ENCODE measurements at places on chromosomes 12 and 14. TPM values are rescaled to one million over a fixed set of nuclear protein-coding genes. Genes with fewer than 3 reads are reported as not detected.

- no peaks in the 10 kb centered on the region for H3K36me3 ChIP-seq
- no peaks in the 10 kb centered on the region for H3K27me3 ChIP-seq
- H3K4me3 ChIP-seq: no peak overlapping the region
- DNase-seq: no peak
Observed at GRCh38 chr12:16385782-16386646, 38.6 kb downstream of the MGST1 start.

The USP44 gene
- total RNA-seq: 3.7 TPM

GRCh38 chr12:69341328-69341727 lies 6.9 kb upstream of the LYZ start:
- H3K27me3 ChIP-seq: peaks cover 4% of the 10 kb centered on the region
- no peaks in the 10 kb centered on the region for H3K36me3 ChIP-seq
- H3K27ac ChIP-seq: no peak overlapping the region
- no peak for DNase-seq

DNA sequence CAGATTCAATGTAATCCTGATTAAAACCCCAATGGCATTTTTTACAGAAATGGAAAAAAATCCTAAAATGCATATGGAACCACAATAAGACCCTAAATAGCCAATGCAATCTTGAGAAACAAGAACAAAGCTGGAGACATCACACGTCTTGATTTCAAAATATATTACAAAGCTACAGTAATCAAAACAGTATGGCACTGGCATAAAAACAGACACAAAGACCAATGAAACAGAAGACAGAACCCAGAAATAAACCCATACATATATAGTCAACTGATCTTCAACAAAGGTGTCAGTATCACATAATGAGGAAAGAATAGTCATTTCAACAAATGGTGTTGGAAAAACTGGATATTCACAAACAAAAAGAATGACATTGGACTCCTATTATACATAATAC lies 9.4 kb upstream of the ABCC9 start:
- H3K4me3 ChIP-seq: no peak overlapping the region
- DNase-seq: no peak
- no peak overlapping the region for H3K27ac ChIP-seq
- H3K4me1 ChIP-seq: no peaks in the 10 kb centered on the region

DNA sequence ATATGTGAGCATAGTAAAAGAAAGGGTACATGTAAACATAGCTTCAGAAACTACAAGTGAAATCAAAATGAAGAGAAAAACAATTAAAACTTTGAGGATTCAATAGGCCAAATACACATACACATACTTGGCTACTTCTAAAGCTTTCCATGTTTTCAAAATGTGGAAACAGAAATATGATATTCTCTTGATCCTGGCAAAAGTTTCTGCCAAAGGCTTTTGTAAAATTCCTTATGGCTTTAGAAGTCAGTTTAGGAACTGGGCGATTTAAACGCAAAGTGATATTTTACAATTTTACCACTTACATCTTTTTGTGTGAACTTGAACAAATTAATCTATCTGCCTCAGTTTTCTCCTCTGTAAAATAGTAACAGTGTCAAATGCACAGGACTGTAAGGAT lies 756.4 kb downstream of the C12orf50 start:
- no peaks in the 10 kb centered on the region for H3K27me3 ChIP-seq
- no peaks in the 10 kb centered on the region for H3K36me3 ChIP-seq
- no peak for DNase-seq
- H3K4me1 ChIP-seq: no peaks in the 10 kb centered on the region
- no peak overlapping the region for H3K27ac ChIP-seq

- no peaks in the 10 kb centered on the region for H3K4me1 ChIP-seq
- no peak overlapping the region for H3K4me3 ChIP-seq
- no peaks in the 10 kb centered on the region for H3K36me3 ChIP-seq
- DNase-seq: no peak
- peaks cover 9% of the 10 kb centered on the region for H3K27me3 ChIP-seq
Observed at GRCh38 chr12:15505616-15506015, 183.3 kb downstream of the PTPRO start.

The FOXN4 gene
- not detected for total RNA-seq

- DNase-seq: peak; percentile 53
- peak overlapping the region; percentile 65 for H3K27ac ChIP-seq
- no peak overlapping the region for H3K4me3 ChIP-seq
- H3K36me3 ChIP-seq: peaks cover 1% of the 10 kb centered on the region
Observed at GRCh38 chr12:127162902-127163301, 1104.1 kb upstream of the TMEM132C start.

DNA sequence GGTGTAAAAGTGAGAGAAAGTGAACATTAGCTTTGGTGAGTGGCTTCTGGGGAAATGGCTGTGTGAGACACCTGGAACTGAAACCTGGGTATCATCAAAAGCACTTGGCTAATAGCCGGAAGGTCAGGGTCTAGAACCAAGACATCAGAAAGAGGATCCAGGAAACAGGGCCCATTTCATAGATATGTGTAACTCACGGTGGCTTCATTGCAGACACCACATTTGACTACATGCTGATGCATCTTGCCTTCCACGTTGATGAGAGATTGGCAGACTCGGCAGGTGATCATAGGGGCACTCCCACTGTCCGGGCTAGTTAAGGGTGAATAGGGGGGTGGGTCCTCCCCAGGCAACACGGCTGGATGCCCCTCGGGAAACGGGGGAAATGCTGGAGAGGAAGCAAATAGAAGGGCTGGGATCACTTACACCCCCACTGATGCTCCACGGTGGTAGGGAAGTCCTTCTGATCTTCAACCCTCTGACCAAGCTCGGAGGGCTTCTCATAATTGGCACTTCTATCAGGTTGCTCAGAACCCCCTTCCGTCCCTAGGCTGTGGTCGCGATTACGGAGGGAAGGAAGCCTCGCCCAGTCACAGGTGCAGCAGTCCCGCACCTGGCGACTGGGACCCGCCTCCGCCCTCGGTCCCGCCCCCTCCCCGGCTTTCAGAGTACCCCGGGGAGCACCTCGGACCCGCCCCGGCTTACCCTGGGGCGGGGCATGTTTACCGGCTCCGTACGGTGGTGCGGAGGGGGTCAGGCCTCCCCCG lies 593 bp downstream of the PIP4P1 start:
- peaks cover 28% of the 10 kb centered on the region for H3K36me3 ChIP-seq
- peak overlapping the region; percentile 93 for H3K27ac ChIP-seq
- H3K4me1 ChIP-seq: peaks cover 33% of the 10 kb centered on the region
- H3K4me3 ChIP-seq: peak overlapping the region; percentile 87

DNA sequence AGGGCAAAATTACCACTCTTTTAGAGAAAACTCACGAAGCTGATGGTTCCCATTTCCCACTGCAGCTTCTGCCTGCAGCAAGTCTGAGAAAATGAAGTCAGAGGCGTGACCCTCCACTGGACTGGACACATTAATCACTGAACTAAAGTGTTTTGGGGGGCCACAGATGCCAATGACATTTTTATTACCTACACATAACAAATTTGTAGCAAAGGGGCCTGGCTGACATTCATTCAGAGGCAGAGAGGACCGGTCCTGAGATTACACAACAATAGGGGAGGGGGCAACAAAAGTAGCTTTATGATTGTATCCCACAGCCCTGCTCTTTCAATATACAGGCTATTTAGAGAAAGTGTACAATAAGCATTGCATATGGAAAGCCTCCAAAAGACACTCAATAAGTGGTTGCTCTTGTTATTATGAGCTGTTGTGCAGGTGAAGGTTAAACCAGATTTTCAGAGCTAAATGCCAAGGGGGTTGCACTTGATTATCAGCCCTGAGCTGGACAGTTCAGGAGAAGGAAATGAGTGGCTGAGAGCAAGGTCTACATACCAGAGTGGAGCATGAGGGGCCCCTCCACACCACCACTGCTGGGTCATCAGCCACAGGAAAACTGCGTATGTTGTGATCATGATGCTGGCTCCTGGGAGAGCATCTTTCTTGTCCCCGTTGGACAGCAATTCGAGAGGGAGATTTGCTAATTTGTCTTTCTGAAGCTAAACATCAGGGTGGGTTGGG lies 41.5 kb upstream of the CCDC60 start:
- no peak overlapping the region for H3K27ac ChIP-seq
- no peaks in the 10 kb centered on the region for H3K36me3 ChIP-seq
- no peaks in the 10 kb centered on the region for H3K27me3 ChIP-seq
- no peaks in the 10 kb centered on the region for H3K4me1 ChIP-seq

The MSRB3 gene
- total RNA-seq: not detected

GRCh38 chr12:94265539-94265938 lies 117.2 kb downstream of the PLXNC1 start:
- no peaks in the 10 kb centered on the region for H3K27me3 ChIP-seq
- no peak overlapping the region for H3K4me3 ChIP-seq
- no peak overlapping the region for H3K27ac ChIP-seq

DNA sequence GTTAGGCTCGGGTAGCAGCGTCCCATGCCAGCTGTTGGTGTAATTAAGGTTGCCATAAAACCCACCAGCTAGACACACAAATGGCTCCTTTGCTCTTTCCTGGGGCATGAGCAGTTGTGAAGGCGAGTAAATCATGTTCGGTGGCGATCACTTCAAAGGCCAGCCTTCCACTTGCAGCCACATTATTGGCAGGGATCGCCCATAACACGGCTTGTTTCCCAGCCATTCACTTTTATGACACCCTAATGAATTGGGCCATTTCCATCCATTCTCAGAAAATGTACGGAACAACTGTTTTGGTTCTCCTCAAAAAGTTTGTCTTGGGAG lies 63.4 kb downstream of the BEGAIN start:
- H3K27ac ChIP-seq: no peak overlapping the region
- no peaks in the 10 kb centered on the region for H3K36me3 ChIP-seq
- no peak overlapping the region for H3K4me3 ChIP-seq
- no peak for DNase-seq
- H3K4me1 ChIP-seq: no peaks in the 10 kb centered on the region
- H3K27me3 ChIP-seq: no peaks in the 10 kb centered on the region

GRCh38 chr12:71469258-71469750 lies 29.7 kb downstream of the LGR5 start:
- H3K27me3 ChIP-seq: peaks cover 9% of the 10 kb centered on the region
- no peaks in the 10 kb centered on the region for H3K36me3 ChIP-seq
- H3K4me3 ChIP-seq: no peak overlapping the region

The DDX23 gene
- total RNA-seq: 144 TPM

DNA sequence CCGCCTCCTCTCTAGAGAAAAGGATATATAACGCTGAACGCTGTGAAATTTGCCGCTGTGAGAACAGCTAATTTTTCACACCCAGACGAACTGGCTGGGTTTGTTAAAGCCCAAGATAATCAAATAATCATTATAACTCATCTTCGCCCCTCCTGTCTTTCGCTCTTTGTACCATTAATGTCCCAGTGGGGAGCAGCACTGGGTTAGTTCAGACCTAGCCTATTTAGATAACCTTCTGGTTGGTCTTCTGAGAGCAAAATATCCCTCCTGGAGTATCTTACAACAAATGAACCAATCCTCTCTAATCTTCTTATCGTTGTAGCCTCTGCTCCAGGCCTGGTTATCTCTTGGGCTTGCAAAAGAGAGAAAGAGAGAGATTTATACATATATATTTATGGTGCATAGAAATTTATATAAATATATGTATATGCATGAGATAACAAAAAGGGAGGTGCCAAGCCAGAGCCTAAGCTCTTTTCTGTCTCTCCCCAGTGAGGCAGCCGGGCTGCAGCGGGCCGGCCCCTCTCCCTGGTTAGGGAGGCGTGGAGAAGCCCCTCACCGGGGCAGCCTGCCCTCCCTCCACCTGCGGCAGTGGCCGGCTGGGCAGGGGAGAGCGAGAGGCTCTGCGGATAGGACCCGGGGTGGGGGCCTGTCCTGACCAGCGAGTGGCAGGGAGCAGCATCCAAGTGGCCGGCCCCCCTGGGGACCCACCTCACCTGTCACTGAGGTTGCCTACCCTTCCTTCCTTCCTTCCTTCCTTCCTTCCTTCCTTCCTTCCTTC lies 202.0 kb upstream of the LHX5 start:
- H3K4me3 ChIP-seq: no peak overlapping the region
- no peak overlapping the region for H3K27ac ChIP-seq
- no peak for DNase-seq
- H3K4me1 ChIP-seq: no peaks in the 10 kb centered on the region

DNA sequence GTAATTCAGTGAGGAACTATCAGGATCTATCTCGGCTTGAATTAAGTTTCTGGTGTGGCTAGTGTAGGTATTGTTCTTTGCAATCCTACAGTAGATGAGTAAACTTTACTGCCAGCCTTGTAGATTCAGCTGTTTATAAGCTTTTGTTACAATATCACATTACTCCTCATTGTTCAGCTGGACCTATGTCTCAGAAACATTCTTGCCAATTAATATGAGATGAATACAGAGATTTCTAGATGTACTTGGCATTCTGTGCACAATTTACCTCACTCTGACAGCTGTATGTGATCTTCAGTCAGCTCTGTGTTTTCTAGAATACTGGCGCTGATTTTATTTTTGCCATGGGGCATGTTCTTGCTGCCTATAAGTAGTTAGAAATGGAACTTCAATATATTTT lies 55.7 kb downstream of the METTL25 start:
- no peaks in the 10 kb centered on the region for H3K36me3 ChIP-seq
- no peak overlapping the region for H3K27ac ChIP-seq
- H3K27me3 ChIP-seq: no peaks in the 10 kb centered on the region
- no peak overlapping the region for H3K4me3 ChIP-seq
- no peak for DNase-seq

- no peaks in the 10 kb centered on the region for H3K36me3 ChIP-seq
- H3K4me1 ChIP-seq: peaks cover 18% of the 10 kb centered on the region
- H3K27ac ChIP-seq: no peak overlapping the region
Observed at GRCh38 chr14:51564460-51564859, 87.2 kb upstream of the FRMD6 start.

GRCh38 chr12:55729819-55730818 lies 1.3 kb upstream of the CD63 start:
- H3K4me1 ChIP-seq: peaks cover 36% of the 10 kb centered on the region
- H3K27me3 ChIP-seq: no peaks in the 10 kb centered on the region
- H3K36me3 ChIP-seq: peaks cover 12% of the 10 kb centered on the region
- peak overlapping the region; percentile 92 for H3K27ac ChIP-seq

The SNW1 gene
- 115 TPM for total RNA-seq

The MIP gene
- total RNA-seq: not detected

DNA sequence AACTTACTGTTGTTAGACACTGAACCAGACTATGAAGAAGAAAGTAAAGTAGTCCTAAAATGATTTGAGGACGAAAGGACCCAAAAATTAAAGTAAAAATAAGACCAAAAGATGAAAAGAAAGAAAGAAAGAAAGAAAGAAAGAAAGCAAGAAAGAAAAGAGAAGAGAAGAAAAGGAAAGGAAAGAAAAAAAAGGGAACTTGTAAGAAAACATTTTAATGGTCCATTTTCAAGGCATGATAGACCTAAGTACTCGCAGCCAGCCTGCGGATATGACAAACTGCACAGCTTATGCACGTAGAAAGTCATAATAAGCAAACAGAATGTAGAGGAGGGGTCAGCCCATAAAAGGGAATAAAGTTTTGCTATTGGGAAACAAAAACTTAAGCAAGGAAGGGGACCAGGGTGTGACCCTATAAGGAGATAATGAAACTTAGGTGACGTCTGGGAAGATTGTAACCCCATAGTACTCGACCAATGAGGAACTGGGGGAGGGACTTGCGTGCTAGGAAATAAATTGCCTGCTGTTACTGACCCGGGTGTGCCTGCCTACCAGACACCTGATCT lies 59.7 kb downstream of the APOBEC1 start:
- peaks cover 11% of the 10 kb centered on the region for H3K4me1 ChIP-seq
- H3K36me3 ChIP-seq: no peaks in the 10 kb centered on the region
- H3K27me3 ChIP-seq: peaks cover 7% of the 10 kb centered on the region

- peaks cover 18% of the 10 kb centered on the region for H3K4me1 ChIP-seq
- no peak overlapping the region for H3K27ac ChIP-seq
- peaks cover 14% of the 10 kb centered on the region for H3K27me3 ChIP-seq
- DNase-seq: no peak
- H3K36me3 ChIP-seq: no peaks in the 10 kb centered on the region
Observed at GRCh38 chr12:77007476-77007875, 57.9 kb downstream of the E2F7 start.

- no peak overlapping the region for H3K27ac ChIP-seq
- H3K36me3 ChIP-seq: peaks cover 1% of the 10 kb centered on the region
- no peak overlapping the region for H3K4me3 ChIP-seq
- peaks cover 29% of the 10 kb centered on the region for H3K4me1 ChIP-seq
- H3K27me3 ChIP-seq: no peaks in the 10 kb centered on the region
Observed at GRCh38 chr12:64566831-64567517, 43.3 kb upstream of the RASSF3 start.

The CDH24 gene
- 2.9 TPM for total RNA-seq

Measured in activated CD4-positive, alpha-beta T cell treated with anti-CD3 and anti-CD28 coated beads, Interleukin-2, amount 10 ng/mL, durations not matched to agents 7 days and 5 days (primary cell).